ENCODE measurements at places on chromosomes 4 and X.

DNA sequence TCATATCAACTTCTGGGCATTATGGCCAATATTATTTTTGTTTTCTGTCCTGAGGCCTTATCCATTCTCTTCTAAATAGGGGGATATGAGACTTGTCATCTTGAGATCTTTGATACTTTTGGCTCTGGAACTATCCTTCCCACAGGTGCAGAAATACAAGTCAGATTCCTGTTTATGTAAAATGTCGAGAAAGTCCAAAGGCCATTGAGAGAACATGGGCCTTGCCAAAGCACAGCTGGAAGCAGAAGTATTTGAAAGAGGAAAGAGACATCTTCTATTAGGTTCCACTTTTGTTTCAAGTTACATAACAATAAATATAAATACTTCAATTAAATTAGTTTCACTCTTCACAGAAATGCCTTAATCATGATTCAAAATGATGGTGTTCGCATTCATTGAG is 20.8 kb upstream of the PRSS48 start:
- no peak for DNase-seq

DNA sequence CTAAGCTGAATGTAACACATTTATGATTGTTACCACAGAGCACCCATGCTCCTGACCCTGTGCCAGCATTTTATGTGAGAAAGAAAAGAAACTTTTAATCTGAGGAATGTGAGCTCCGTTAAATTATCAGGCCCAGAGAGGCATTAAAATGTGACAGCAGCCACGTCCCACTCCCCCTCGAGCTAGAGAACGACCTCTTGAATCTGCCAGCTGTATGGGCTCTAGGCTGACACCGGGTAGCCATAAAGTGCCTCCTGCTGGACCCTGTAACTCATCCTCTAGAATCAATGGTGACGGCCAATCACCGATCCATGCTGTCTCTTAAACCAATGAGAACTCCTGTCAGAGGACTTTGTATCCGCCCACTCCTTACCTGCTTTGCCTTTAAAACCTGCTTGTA is 110.2 kb upstream of the ADRA2C start:
- no peak for DNase-seq

GRCh38 chrX:105697984-105698781 is 124.2 kb upstream of the NRK start:
- DNase-seq: no peak

DNA sequence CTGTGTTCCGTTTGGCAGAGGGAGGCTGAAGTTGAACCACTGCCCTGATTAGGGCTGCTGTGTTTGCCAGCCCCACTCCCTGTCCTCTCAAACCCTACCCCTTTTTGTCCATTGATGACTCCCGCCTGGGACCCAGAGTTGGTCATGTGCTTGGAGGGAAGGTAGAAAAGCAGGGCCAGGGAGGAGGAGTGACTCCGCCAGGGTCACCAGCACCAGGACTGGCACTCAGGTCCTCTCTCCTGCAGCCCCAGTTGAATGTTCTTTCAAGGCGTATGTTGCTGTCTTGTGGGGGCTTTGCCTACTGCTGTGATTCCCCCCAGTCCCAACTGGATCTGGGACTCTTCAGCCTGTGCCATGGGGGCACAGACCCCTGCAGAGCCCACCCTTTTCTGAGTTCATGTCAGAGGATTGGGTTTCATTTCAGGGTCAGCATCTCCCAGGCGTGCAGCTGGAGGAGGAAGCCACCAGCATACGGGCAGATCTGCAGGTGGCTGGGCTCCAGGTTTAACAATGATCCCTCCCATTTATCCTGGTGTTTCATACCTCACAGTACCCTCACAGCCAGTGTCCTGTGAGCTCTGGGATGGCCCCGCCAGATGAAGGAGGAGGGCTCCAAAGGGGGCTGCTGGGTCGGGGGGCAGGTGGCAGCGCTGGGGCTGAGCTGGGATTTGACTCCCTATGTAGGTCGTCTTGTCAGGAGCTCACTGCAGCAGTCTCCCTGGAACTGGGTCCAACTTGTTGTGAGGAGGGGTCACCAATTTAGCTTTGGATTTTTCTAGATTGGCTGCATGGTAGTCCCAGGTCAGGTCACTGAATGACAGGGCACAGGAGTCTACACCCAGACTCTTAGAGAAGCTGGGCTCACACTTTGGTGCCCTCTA is 55.7 kb downstream of the MSX1 start:
- no peak for DNase-seq

- DNase-seq: no peak
These were observed 76.5 kb downstream of the PSAPL1 start for GRCh38 chr4:7358100-7358735.

Data from activated gamma-delta T cell treated with anti-CD3 and anti-CD28 coated beads, Interleukin-2, amount 50 U/mL, for 16 hours (primary cell).